ENCODE measurements at places on chromosomes 5 and 9. TPM values are rescaled to one million over a fixed set of nuclear protein-coding genes. Genes with fewer than 3 reads are reported as not detected.

Gene PRRX2
- 1.1 TPM for total RNA-seq

- no peak for DNase-seq
Observed at GRCh38 chr5:39495227-39495626, 70.4 kb upstream of the DAB2 start.

DNA sequence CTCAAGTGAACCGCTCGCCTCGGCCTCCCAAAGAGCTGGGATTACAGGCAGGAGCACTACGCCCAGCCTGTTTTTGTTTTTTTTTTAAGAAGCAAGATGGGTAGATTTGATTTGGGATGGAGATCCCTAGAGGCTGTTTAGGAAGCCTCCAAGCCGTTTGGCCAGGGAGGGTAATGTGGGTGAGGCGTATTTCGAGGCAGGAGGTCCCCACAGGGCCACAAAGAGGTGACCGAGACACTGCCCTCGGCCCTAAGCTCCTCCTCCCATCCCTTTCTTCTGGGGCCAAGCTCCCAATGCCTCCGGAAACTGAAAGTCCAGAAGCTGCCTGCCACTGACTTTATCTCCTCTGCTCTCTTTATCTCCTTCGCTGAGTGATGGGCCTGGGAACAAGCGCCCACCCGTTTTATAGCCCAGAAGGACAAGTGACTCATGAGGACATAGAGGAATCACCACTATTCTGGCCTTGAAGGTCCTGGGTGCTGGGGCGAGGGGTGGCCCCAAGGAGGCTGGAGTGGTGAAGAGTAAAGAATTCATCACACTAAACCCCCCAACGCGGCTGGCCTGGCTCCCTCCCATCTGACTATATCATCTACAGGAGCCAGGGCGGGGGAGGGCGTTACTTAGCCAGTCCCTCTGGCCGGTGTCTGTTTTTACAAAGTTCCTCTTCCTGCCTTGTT is 2.0 kb upstream of the RALGDS start:
- DNase-seq: no peak

DNA sequence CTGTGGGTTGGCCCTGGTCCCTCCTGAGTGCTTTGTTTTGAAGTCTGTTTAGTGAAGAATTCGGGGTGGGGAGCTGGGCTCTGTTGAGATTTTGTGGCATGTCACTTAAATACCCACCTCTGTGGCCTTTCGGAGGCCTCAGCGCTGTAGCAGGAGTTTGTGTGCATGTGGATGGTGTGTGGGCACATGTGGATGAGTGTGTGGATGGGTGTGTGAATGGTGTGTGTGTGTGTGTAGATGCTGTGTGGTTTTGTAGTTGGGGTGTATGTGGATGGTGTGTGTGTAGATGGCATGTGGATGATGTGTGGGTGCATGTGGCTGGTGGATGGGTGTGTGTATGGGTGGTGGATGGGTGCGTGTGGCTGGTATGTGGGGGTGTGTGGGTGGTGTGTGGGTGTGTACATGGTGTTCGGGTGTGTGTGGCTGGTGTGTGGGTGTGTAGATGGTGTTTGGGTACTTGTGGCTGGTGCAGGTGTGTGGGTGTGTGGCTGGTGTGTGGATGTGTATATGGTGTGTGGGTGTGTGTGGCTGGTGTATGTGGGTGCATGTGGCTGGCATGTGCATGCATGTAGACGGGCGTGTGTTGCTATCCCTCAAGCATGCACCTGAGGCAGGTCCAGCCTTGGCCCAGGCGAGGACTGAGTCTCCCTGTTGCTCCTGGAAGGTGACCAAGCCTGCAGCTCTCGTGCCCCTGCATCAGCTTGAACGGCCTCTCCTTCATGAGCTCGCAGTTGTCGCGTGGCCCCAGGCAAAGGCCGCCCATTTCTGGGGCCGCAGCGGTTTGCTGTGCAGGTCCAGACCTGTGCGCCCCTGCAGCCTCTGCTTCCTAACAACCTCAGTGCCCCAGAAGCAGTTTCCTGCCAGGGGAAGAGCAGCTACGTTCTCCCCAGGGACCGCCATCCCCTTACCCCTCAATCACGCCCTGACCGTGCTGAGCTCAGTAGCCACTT is 54.0 kb upstream of the FCN2 start:
- no peak for DNase-seq

Gene TAF1L
- not detected for total RNA-seq

- no peak for DNase-seq
Observed at GRCh38 chr5:34886392-34887119, 28.7 kb downstream of the RAD1 start.

DNA sequence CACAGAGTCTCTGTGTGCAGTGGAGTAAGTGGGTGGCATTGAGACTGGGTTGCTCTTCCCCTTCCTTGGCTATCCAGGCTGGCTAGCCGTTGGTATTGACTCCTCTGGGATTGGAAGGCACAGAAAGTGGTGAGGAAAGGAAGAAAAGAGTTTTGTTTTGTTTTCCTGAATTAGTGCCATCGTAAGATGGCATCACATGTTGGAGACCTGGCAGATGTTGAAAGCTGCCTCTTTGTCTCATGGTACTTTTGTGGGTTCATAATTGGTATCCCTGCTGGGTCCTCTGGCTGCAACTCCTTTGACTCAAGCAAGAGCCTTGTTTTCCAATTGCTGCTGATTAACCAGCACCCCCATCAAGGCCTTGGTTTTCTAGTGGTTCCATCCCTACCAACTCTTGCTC is 293.8 kb downstream of the PDE4D start:
- DNase-seq: no peak

- DNase-seq: no peak
Observed at GRCh38 chr9:109846776-109847175, 66.8 kb downstream of the PALM2AKAP2 start.

GRCh38 chr9:129459547-129460322 is 161.2 kb downstream of the C9orf50 start:
- DNase-seq: no peak

DNA sequence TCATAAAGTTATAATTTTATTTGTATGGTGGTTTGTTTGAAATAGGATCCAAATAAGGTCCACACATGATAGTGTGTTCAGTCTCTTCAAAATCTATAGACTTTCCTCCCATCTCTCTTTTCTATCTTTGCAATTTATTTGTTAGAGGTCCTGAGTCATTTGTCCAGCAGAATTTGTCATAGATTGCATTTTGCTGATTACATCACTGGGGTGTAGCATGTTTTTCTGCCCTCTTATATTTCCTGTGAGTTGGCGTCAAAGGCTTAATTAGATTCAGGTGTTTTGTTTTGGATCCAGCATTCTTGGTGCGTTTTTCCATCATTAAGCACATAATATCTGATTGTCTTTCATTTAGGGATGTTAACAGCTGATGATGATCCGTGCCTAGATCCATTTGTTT is 15.0 kb downstream of the CYFIP2 start:
- no peak for DNase-seq

Gene TSSK1B
- total RNA-seq: not detected

Gene ACOT12
- total RNA-seq: not detected

DNA sequence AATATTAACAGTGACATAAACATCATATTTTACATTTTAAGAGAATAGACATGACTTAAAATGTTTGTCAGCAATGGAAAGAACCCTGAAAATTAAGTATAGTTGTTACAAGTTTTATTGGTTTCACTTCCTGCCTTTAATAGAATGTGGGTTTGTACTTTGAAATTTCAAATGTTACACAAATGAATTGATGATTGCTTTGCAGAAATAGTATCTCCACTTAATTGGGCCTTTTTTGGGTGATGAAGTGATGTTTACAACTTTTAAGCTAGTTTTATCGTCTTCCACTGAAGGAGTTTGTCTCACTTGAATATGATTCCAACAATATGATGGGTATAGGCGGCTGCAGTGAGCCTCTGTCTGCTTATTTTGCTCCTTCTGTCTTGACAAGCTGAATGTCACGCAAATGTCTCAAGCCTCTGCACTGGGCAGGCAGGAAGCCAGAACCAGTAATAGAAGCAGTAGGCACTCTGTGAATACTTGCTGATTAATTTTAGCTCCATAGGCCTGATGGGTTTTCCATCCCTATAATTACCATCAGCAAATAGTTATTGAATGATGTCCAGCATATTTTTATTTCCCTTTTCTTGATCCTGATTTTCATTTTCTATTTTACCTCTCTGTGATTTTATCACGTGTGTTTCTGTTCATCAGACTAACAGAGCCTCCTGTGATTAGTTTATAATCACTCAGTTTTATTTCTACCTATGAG is 10.6 kb upstream of the NR3C1 start:
- DNase-seq: no peak

Gene LPAR1
- 18.2 TPM for total RNA-seq

DNA sequence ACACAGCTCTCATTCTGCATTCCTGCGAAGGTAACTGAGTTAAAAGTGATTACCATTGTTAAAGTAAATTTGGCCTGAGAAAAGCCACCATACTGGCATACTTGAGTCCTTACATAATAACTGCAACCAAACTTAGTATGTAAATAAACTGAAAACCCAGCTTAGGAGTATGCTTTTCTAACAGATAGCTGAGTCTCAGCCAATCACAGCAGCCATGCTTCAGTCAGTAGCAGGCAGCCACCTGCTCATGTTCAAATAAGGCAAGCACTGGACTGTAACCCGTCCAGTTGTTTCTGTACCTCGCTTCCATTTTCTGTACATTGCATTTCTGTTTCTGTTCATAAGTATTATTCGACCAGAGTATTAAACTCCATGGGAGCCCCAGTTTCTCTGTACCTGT is 58.6 kb downstream of the GCNT4 start:
- DNase-seq: no peak

DNA sequence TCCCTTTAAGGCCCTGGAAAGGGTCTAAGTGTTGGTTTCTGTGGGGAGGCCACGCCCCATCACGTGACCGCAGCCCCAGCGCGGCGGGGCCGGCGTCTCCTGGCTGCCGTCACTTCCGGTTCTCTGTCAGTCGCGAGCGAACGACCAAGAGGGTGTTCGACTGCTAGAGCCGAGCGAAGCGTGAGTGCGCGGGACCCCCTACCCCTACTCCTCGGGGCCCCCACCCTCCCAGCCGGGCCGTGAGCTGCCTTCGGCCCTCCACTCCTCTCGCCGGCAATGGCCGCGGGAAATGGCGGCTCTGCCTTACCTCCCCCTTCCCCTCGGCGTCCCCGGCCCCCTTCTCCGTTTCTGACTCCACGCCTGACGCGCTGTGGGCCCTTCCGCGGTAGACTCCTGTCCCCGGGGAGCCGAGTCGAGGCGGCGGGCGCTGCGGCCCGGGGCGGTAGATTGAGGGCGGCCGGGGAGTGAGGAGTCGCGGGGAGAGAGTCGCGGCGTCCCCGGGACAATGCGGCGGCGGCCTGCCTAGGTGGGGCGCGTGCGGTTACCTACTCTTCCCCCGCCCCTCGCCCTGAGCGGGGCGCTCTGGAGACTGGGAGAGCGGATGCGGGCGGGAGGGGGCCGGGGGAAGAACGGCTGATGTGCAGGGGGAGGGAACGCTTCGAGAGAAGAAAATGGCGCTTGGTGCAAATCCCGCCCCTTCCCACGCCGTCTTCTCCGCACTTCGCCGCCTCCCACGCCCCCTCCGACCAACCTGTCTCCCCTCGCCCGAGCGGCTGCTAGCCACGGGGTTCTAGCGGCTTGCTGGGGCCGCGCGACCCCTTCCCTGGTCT is at the start of gene SUB1:
Gene SUB1 (plus strand): TSS at position 112 of the 830 bp plus-strand sequence. CDS start 2,956 bp downstream, outside the sequence.
- DNase-seq: peak; percentile 97

GRCh38 chr5:78496373-78496772 is 136.0 kb downstream of the SCAMP1 start:
- DNase-seq: no peak

GRCh38 chr5:174348311-174348981 is 302.9 kb downstream of the NSG2 start:
- no peak for DNase-seq

Data from upper lobe of right lung (tissue), 1 donor.